Chondrocyte (in vitro differentiated cells): ENCODE measurements at places on chromosomes 2 and 18.

- DNase-seq = no peak
Measured at GRCh38 chr2:23376075-23376474, 8.9 kb upstream of the KLHL29 start.

DNA sequence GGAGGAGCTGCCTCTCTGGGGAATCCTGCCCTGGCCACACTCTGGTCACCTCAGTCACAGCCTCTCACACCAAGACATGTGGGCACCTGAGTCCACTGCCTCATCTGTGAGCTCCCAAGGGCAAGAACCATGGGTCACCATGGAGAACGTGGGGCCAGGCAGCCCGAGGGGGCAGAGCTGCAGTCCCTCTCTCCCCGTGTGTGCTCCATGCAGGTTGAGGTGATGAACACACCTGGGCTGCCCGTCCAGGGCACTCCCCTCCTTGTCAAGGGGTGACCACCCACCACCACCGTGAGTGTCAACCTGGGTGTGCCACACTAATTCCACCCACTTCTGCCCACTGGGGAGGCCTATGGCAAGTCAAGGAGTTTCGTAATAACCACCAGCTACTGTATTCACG is 159.6 kb upstream of the RAB6C start:
- no peak for DNase-seq

GRCh38 chr18:65265761-65266160 is 485.1 kb upstream of the CDH7 start:
- no peak for DNase-seq

- no peak for DNase-seq
Measured at GRCh38 chr18:5093902-5094301, 103.2 kb downstream of the AKAIN1 start.

DNA sequence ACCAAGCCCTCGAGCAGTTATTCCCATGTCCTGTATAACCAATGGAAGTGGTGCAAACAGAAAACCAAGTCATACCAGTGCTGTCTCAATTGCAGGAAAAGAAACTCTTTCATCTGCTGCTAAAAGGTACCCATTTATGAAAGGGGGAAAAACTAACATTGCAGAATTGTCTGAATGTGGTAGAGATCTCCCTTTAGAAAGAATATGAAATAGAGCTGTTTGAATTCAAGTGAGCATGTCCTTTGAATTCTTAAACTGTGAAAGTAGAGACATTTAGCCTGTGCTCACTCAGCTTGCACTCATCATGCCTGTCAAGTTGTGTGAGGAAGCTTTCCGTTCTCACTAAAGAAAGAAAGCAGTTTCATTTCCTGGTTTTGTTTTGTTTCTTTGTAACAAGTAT is 87.4 kb downstream of the EML4 start:
- DNase-seq = no peak

DNA sequence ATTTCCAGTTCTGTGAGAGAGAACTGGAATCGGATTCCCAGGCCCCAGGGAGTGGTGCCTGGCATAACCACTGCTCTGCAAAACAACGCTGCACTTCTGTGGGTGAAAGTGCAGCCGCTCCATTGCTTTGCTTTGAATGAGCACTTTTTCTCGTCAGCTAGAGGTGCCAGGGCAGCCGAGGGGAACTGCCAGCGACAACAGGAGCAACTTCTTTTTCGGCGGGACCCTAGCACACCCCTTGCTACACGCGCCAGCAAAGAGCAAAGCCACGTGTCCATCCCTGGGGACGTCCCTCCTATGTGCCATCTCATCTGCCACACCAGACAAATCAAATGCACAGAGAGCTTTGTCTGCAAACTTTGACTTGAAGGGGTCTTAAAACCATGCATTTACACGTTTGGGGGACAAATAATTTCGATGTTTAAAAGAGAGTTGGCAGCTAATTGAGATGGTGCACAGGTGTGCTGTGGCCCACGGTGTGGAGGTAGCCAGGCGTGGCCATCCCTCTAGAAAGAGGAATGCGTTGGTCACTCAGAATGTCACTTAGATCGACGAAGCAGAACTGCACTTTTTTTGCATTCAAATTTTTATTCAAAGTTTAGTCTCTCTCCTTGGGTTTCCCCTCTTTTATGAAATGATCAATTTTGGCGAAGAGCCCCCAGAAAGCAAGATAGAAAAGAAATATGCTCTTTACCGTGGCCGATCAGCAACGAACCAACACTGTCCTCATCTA is 151.8 kb downstream of the MBP start:
- DNase-seq = no peak

DNA sequence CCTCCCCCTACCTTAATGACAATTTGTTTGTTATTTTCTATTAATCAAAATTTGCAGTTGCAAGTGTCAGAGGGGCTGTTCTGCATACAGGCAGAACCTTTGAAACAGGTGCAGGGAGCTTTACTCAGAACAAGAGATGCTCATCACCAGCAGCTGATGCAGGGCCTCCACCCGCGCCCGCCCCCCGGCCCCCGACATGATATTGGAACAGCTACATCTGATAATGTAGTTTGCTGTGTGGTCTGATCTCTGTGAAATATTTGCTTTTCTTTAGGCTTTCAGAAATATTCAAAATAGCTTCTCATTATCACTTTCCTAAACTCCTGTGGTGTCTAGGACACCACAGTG is 130.0 kb downstream of the PRKCE start:
- DNase-seq = no peak

- DNase-seq = no peak
Measured at GRCh38 chr2:111900859-111901258, 2.5 kb downstream of the MERTK start.
